ENCODE measurements at places on chromosomes 3 and 15.
A peak's percentile ranks its signal among the peaks of the same experiment; 100 is the strongest.

GRCh38 chr15:59437817-59438624 lies at the start of gene FAM81A:
Gene FAM81A, plus strand, starts transcription at chr15:59438186. Its CDS starts 20,441 bp downstream, at chr15:59458627.
- DNase-seq = no peak

GRCh38 chr15:100595964-100596363 lies 6.0 kb downstream of the LINS1 start:
- no peak for DNase-seq

DNA sequence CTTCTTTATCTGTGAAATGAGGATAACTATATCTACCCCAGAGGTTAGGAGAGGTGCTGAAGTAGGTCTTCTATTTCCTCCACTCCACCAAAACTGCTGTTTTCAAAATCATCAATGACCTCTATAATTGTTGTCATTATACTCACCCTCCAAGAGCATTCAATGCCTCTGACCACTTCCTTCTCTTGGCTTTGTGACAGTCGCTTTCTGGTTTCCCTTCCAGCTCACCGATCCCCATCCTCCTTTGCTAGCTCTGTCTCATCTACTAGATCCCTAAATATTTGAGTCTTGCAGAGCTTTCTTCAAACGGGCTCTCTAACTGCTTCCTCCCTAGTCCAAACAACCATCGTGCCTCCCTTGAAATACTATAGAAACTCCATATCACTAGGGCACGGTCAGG lies 153.5 kb downstream of the RPLP1 start:
- DNase-seq = no peak

DNA sequence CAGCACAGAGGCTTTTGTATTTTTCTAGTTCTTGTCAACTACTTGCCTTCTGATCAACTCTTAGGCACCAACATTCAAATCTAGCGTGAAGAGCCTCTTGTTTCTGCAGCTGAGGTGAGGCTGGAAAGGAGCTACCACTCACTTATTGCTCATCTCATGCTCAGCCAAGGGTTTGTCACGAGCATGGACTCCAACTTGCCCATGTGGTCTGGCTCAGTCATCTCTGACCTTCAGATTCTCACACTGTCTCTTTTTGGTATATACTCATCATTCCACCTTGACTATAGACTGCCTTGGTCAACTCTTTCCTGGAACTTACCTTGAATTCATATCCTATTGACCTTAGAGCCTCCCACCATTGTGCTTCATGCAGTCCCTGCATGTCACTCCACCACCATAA lies 5.2 kb upstream of the GJD2 start:
- no peak for DNase-seq

- DNase-seq = no peak
These were observed 22.4 kb downstream of the BDH1 start for GRCh38 chr3:197533396-197533795.

DNA sequence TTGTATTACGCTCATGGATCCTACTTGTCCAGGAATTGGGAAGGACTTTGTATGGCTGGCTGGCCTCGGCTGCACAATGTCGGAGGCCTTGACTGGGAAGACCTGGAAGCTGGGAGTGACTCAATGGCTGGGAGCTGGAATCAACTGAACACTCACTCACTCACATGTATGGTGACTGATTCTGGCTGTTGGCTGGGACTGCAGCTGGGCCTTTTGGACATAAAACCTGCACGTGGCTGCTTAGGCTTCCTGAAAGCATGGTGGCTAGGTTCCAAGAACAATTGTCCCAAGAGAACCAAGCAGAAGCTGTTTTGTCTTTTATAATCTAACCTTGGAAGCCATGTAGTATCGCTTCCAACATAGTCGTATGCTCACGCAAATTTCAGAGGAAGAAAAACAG lies 38.0 kb upstream of the CMTM8 start:
- DNase-seq = no peak

- DNase-seq = no peak
These were observed 9.0 kb downstream of the HCLS1 start for GRCh38 chr3:121651684-121652083.

GRCh38 chr15:43913026-43913780 lies 86.4 kb downstream of the WDR76 start:
- no peak for DNase-seq

DNA sequence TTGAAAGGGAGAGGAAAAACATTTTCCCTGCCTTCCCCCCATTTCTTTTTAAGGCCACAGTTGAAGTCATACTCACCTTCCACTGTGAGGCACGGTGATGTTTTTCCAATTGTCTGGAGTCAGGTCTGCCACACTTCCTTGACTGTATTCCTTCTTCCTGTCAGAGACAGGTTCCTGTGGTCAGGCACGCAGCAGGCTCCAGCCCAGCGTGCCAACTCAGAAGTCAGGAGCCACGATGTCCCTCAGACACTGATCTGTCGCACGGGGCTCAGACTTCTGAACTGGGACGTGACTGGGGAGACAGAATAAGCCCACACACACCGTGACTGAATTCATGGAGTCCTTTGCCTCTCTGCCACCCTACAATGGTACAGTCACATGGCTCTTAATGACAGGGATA lies 41.2 kb upstream of the ADAMTS9 start:
- DNase-seq = no peak

DNA sequence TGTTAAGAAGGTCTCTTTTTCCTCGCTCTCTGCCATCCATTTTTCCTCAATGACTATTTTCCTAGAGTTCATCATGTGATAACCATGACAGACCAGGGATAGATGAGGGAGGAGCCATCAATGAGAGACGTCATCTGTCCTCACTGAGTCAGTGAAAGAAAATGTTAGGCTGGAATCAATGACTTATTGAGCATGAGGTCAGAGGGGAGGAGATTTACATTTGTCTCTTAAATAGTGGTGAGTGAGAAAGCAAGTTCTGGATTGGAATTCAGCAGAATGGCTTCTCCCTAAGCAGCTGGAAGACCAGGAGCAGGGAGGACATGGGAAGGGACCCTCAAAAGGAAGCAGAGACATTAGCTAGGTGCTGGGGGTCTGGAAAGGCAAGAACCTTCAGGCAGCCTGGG lies 28.2 kb upstream of the USP3 start:
- DNase-seq = no peak

GRCh38 chr15:72404841-72405240 lies 6.7 kb downstream of the TMEM202 start:
- DNase-seq = no peak

DNA sequence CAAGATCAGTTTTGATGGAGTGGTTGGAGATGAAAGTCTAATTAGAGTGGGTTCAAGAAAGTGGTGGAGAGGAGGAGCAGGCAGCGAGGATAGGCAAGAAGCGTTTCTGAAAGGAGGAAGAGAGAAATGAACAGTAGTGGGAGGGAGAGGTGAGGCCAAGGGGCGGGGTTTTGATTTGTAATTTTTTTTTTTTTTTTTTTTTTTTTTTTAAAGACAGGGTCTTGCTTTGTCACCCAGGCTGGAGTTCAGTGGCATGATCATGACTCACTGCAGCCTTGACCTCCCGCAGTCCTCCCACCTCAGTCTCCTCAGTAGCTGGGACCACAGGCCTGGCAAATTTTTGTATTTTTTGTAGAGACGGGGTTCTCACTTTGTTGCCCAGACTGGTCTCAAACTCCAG lies 36.6 kb downstream of the MRAS start:
- DNase-seq = no peak

- DNase-seq = no peak
These were observed 525.8 kb upstream of the PROK2 start for GRCh38 chr3:72310419-72311380.

DNA sequence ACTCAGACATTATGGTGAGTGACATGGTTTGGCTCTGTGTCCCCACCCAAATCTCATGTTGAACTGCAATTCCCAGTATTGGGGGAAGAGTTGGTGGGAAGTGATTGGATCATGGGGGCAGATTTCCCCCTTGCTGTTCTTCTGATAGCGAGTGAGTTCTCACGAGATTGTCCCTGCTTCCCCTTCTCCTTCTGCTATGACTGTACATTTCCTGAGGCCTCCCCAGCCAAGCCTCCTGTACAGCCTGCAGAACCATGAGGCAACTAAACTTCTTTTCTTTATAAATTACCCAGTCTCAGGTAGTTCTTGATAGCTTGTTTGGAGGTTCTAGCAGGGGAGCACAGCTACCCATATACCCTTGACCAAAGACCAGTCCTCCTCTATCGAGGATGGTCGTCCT lies 45.9 kb downstream of the ADAM10 start:
- no peak for DNase-seq

DNA sequence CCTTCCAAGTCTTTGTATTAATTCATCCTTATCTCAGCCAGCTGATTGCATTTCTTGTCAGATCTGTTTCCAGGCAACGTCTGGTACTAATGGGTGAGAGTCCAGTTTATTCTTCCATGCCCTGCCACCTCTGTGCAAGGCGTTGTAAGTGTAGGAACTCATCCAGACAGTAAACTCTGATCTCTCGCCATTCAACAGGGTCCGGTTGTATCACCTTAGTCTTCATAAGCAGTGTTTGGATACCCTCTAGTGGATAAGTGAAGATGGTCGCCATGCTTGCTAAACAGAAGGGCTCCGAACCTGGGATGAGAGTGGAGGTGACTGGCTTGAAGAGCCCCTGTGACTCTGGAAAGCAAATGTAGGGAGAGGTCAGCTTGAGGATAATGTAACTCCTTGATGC lies 51.6 kb upstream of the CMTM7 start:
- DNase-seq = no peak

- no peak for DNase-seq
These were observed 66.9 kb downstream of the TFG start for GRCh38 chr3:100776097-100776729.

DNA sequence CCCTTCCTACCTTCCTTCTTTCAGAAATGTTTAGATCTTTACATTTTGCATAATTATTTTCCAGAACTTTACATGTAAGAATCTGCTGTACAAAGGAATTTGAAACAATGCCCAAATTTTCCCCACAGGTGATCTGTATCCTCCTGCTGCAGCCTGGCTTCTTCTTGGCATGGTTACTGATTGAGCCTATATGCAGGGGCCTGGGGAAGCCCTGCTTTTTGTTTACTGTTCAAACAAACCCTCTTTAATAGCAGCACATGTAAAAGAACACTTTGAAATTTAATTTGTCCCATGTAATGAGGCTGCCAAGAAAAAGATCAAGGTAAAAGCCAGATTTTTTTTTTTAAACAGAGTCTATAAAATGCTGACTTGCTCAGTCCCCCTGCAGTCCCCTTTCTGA lies 432.2 kb downstream of the TUSC7 start:
- no peak for DNase-seq

GRCh38 chr3:52318186-52318816 lies 2.2 kb downstream of the DNAH1 start:
- no peak for DNase-seq

DNA sequence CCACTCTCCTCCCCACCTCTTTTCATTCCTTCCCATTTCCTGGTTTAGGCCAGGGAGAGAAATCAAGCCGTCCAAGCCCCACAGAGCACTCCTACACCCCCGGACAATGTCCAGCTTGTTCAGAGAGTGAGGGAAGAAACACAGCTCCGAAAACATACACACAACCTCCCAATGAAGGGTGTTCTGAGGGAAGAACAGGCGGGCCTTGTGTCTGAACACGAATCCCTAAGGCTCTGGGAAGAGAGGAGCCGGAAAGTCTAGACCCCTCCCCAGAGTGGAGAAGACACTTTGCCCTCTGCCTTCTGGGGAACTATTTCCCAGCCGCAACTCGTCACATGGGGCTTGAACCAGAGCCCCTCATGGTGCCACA lies 30.5 kb downstream of the ACAN start:
- no peak for DNase-seq

- peak; percentile 44 for DNase-seq
These were observed 4.6 kb upstream of the SIN3A start for GRCh38 chr15:75455982-75456531.

DNA sequence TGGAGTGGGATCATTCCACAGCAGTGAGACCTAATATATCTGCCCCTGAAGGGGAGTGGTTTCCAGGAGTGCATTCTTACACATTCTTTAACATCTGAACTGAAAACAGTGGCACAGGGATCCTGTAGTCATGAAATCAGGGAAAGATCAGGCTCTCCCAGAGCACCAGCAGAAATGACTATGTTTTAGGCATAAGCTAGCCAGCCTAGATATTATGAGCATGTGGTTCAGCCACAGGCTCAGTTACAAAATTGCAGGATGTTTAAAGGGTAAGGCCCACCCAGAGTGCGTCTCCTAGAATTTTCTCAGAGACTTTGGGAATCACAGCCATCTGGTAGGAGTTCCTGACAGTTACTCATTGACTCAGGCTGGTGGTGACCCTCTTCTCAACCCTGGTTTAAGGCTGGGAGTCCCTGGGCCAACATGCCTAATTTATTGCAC lies 20.9 kb downstream of the FSTL1 start:
- no peak for DNase-seq

DNA sequence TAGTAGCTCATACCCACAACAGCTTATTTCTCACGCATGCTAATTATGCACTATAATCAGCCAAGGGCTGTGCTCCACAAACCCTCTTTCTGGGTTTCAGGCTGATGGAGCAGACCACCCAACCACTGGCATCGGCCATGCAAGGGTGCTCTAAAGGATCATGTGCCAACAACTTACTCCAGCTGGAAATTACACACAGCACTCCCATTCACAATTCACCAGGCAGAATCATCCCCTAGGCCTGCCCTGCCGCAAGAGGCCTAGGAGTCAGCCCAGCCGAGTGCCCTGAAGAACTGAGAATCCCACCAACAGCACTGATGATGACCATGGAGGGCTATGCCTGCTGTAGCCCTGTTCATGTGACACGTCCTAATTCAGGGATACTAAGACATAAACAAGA lies 216.2 kb upstream of the CHRNA7 start:
- no peak for DNase-seq

GRCh38 chr3:5126586-5126985 lies 4.5 kb downstream of the ARL8B start:
- no peak for DNase-seq

DNA sequence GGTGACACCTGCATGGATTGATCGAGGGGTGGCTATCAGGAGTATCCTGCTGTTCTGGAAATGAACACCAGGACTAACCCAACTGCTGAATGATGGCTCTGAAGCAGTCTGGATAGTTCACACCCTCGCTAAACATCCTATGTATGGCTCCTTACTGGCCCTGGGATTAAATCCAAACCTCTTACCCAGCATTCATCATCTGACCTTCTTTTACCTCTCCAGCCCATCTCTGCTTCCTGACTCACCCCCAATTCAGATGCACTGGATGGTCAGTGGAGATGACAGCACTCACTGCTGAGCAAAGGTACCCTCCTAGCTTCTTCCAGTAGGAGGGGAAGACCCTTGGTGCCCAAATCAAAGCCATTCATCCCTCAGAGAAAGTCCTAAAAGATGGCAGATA lies 235.2 kb upstream of the TRIM42 start:
- no peak for DNase-seq

DNA sequence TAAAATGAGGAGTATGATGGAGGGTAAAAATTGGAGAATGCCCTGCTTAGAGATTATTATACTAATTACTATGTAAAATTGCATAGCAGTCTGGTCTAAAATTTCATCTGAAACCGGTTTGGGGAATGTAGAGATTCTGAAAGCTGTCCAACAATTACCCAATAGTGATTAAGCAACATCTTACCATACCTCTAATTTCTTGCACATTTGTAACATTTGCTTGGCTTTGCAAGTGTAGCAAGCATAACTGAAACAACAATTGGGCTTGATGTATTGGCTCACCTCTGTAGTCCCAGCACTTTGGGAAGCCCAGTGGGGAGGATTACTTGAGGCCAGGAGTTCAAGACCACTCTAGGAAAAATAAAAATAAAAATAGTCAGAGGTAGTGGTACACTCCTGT lies 17.4 kb downstream of the AADACL2 start:
- DNase-seq = no peak

GRCh38 chr3:158106766-158107471 lies 699 bp upstream of the SHOX2 start:
- DNase-seq = no peak

- no peak for DNase-seq
These were observed 12.1 kb downstream of the MRPS22 start for GRCh38 chr3:139355891-139356290.

GRCh38 chr15:49046220-49047102 lies at the start of gene SECISBP2L:
Gene SECISBP2L, minus strand, starts transcription at chr15:49046446. Its CDS starts 147 bp downstream, at chr15:49046299.
- peak; percentile 88 for DNase-seq

Measured in effector CD4-positive, alpha-beta T cell (primary cell).